ENCODE measurements at places on chromosomes 13 and 19.

DNA sequence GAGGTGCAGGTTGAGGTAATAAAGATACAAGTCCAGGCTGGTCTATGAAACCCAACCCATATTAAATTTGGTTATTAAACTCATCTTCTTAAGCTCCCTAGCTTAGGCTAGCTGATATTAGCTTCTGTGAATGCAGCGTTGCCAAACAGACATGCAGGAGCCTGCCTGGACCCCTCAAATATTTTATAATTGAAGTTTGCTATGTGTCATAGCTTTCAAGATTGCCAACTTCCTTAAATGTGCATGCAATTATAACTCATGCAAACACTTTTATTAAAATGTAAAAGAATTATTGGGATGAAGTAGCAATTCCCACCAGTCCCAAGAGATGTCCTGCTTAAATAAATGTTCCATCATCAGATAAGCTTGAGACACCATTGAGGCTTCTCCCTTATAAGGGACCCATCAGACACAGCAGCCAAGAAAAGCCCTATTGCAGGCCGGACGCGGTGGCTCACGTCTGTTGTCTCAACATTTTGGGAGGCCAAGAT is 51.3 kb downstream of the MBNL2 start:
- no peak for DNase-seq

DNA sequence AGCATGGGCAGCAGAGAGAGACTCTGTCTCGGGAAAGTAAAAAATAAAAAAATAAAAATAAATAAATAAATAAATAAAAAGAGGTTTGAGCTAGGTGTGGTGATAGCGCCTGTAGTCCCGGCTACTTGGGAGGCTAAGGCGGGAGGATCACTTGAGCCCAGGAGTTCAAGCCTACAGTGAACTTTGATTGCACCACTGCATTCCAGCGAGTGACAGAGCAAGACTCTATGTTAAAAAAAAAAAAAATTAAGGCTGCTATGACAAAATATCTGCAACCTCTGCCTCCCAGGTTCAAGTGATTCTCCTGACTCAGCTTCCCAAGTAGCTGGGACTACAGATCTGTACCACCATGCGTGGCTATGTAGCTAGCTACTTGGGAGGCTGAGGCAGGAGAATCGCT is 3.2 kb upstream of the DENND1C start:
- no peak for DNase-seq

GRCh38 chr13:32902874-32903273 is 113.3 kb upstream of the KL start:
- no peak for DNase-seq

DNA sequence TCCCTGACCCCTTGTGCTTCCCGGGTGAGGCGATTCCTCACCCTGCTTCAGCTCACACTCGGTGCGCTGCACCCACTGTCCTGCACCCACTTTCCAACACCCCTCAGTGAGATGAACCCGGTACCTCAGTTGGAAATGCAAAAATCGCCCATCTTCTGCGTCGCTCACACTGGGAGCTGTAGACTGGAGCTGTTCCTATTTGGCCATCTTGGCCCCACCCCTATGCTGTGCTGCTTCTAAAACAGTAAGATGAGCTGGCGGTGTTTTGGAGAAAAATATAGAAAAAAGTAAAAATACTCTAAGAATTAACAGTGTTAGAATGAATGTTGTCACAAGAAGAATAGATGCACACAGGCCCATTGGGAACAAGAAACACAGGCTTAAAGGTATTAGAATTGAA is 92.5 kb downstream of the ITGBL1 start:
- DNase-seq, result no peak

- DNase-seq, result no peak
These were observed 35.7 kb downstream of the DZIP1 start for GRCh38 chr13:95608640-95609323.

DNA sequence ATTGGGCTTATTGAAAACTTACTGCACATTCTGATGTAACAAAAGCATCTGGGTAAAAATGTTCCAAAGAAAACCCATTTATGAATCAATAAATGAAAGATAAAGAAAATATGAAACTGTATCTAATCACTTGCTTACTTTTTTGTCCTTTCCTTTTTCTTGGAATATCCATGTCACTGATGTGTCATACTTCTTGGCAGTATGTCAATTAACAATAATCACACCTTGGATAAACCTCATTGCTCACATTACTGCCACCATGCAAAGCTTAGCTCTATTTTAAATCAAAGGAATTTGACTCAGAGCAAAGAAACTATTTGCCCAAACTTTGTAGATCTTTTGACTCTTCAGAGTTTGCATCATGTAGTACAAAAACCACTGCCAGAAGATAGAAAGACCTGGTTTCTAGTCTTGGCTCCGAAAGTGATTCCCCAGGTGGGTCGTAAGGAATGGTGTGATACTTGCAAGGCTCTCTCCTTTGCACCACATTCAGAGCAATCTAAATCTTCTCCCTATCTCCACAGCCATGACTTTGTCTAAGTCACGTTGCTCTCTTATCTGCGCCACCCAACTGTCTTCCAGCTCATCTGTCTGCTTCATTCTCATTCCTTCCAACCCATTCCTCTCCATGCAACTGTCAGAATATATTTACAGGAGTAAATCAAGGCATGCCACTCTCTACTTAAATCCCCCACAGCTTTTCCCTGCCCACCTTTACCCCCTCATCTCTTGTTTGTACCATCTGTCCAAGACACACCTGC is 311.9 kb downstream of the COG6 start:
- no peak for DNase-seq

DNA sequence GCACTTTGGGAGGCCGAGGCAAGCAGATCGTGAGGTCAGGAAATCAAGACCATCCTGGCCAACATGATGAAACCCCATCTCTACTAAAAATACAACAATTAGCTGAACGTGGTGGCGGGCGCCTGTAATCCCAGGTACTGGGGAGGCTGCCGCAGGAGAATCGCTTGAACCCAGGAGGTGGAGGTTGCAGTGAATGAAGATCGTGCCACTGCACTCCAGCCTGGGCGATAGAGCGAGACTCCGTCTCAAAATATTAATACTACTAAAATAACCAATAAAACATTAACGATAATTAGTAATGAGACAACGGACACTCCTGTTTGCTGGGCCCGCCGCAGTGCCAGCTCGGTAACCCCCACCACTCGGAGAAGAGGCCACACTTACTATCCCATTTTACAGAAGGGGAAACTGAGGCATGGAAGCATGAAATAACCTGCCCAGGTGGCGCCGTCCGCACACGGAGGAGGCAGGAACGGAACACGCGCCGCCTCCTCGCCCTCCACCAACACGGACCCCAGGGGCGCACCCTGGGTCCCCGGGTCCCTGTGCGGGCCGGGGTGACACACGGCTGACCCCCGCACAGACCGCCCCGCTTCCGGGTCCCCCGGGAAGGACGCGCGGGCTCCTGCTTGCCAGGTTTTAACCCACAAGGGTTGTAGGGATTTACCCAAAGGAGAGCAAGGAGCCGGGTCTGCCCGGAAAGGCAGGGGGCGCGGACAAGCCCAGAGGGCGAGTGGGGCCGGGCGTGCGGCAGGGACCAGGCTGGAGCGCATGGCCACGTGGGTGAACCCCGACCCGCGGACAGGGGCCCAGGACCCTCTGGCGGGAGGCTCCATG is 1.6 kb downstream of the R3HDM4 start:
- no peak for DNase-seq

DNA sequence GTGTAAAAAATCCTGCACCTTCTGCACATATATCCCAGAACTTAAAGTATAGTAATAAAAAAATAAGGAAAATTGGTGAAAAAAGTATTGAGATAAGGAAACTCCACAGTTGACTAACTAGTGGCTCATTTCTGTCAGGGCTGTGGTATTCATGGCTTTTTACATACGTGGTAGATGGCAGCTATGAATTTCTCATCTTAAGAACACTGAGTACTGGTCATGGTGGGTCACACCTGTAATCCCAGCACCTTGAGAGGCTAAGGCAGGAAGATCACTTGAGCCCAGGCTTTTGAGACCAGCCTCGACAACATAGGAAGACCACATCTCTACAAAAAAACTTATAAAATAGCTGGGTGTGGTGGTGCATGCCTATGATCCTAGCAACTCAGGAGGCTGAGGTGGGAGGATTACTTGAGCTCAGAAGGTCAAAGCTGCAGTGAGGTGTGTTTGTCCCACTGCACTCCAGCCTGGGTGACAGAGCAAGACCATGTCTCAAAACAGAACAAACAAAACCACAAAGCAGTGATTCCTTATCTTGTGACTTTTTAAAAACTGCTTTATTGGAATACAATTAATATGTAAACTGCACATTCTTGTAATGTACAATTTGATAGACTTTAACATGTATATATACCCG is 16.8 kb downstream of the SLAIN1 start:
- DNase-seq, result no peak

DNA sequence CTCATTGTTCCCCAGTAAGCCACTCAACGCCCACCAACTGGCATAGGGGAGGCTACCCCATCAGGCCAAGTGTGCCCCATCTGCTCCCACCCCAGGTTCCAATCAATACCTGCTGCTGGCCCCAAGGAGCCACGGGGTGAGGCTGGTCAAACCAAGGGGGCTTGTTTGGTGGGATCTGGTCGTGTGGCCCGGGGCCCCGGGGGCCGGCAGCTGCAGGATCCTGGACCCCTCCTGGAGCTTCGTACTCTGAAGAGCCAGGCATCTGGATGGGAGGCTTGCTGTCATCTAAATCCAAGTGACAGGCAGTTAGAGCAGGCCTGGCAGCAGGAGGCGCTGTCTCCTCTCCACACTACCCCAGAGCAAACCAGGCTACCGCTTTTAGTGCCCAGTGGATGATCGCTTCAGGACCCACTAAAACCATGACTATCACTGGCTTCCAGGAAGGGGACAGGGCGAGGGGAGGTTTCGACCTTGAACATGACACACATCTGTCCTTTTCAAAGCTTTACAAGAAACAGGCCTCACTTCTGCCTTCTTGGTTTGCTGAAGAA is 14.2 kb downstream of the CHERP start:
- no peak for DNase-seq

GRCh38 chr13:75418186-75418843 is 63.7 kb downstream of the TBC1D4 start:
- DNase-seq, result no peak

- DNase-seq, result no peak
These were observed 85.3 kb upstream of the SOX1 start for GRCh38 chr13:111981446-111982165.

DNA sequence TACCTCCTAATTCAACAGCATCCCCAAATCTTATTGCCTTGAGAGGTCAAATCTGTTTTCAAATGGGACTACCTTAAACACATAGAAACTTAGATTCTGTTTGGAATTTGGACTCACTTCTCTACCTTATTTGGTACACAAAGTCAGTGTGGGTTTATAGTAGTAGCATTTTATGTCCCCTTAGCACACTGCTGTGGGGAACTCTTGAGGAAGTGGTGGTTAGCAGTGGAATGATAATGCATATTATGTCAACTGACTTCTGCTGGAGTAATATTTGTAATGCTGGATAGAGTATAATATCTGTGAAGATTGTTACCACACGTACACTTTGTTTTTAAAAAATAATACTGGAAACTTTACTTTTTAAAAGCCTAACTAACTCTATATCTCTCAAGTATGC is 386.3 kb downstream of the NDFIP2 start:
- no peak for DNase-seq

DNA sequence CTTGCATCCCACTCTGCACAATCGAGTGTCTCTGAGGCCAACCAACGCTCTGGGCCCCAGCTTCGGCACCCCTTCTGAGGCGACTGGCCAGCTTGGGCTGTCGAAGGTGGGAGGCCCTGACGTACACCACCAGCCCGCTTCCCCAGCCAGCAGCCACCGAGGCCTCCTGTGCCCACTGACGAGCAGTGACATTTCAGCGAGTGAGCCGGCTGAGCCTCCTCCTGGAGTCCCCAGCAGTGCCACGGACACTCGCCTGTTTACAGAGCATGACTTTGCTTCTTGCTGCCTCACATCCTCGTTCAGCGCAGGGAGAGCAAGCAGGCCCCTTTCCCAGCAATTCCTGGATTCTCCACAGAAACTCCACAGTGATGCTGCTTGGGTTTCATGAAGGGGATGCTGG is 240.2 kb upstream of the MAB21L1 start:
- DNase-seq, result no peak

- DNase-seq, result no peak
These were observed 2.3 kb downstream of the VRK3 start for GRCh38 chr19:50022823-50023222.

- no peak for DNase-seq
These were observed 922 bp downstream of the PLEKHG2 start for GRCh38 chr19:39413272-39413910.

- DNase-seq, result no peak
These were observed 3.3 kb downstream of the ZNF350 start for GRCh38 chr19:51983361-51983760.
